ENCODE measurements at places on chromosomes 2 and 18.

DNA sequence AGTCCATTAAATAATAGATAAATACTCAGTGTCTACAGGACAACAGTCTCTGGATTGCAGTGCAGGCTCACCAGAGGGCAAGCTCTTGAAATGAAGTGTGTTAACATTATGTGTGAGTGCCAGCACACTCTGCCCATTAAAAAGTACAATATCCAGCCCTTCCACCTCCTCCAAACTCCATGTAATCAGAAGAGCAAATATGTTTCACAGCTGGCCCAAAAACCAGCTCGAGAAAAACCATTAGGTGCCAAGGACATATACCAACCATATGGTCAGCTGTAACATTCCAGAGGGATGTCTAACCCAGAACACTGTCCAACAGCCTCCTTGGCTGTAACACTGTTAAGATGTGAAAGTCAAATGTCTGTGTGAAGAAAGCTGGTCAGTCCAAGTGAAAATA, 112.2 kb downstream of the ZNF385B start:
- DNase-seq: peak; percentile 34

DNA sequence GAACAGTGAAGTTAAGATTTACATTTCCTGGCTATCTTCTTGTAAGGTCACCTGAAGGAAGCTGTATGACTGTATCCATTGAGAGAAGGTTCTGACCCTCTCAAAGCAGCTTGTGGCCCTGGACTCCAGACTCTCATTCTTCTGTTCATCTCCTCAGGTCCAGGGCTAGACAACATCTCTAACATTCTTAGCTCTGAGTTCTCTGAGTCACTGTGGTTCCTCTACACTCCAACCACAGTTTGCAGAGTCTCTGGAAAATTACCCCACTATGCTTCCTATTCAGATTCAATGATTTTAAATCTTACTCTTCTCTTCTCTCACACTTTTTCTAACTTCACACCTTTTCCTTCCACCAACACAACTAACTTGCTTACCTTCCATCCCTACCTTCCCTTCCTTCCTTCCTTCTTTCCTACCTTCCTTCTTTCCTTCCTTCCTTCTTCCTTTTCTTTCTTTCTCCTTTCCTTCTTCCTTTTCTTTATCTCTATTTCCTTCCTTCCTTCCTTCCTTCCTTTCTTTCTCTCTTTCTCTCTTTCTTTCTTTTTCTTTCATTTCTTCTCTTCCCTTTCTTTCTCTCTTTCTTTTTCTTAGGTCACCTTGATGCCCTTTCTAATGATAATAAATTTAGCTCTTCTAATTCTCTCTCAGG, 824.3 kb upstream of the ZEB2 start:
- peak; percentile 28 for DNase-seq

DNA sequence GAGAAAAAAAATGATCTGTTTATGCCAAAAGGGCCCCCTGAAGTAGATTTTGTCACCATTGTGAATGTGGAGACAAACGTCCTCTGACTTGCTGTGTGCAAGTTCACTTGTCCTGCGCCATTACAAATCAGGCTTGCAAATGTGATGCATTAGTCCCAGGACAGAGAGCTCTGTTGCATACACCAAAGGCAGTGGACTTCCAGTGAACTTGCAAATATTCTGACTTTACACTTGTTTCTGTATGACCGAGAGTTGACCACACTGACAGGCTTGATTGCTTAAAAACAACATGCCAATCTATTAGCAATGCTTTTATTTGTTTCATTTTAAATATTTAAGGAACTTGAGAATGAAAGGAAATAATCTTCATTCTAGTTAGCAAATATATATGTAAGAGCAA, 293.2 kb downstream of the PLCL1 start:
- DNase-seq: no peak

- DNase-seq: no peak
Observed at GRCh38 chr2:216527600-216527999, 29.0 kb downstream of the RPL37A start.

DNA sequence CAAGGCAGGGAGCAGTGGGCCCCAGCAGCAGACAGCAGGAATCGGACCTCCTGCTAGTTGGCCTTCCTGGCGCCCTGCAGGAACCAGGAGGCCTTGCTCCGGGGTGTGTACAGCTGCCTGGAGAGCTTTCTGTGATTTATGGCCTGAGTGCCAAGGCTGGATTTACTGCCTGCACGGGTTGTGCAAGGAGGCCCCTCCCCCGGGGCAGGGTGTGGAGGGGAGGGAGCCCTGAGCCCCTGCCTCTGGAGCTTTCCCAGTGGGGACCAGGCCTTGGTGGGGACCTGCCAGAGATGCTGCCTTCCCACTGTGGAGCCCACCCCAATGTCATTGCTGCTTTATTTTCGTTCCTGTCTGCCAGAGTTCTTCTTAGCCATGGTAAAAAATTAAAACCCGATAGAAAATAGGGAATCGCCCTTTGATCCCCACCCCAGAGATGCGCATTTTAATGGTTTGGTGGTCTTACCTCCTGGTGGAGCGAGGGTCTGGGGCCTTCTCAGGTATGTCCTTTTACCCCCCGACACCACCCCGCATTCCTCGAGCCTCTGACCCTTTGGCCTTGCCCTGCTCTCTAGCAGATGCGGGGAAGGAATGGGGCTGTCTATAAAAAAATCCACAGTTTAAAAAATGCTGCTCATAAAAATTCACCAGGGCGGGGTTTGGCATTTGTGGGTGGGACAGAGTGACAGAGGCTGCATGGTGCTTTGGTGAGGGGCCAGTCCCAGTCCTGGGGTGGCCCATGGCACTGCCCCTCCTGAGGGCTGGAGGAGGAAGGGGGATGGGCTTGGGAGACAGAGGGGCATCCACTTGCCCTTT, 6.9 kb upstream of the RALB start:
- DNase-seq: no peak

- no peak for DNase-seq
Observed at GRCh38 chr2:86818957-86819356, 28.2 kb upstream of the CD8A start.

DNA sequence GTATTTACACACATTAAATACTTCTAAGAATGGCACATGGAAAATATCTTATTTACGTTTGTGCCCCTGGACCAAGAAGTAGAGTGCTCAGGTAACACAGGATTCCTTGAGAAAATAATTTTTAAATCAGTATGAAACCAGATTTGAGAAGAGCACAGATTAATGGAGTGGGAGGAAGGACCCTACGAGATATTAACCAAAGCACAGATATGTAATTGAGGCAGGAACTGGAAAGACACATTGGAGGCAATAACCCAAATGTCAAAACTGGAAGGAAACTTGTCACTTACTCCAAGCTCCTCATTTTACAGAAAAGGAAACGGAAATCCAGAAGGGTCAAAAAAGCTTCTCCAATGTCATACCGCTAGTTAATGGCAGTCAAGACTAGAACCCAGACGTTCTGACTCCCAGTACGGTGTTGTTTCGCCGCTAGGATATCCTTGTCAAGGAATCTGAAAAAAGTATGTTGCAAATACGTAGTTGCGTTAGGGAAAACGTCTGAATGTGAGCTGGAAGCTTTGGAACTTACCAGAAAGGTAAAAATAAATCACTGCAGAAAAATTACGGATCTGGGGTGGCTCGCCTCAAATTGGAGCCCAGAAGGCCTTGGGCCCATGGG, 634 bp downstream of the MTIF2 start:
- peak; percentile 2 for DNase-seq

GRCh38 chr18:74116633-74117554, 30.7 kb downstream of the FBXO15 start:
- DNase-seq: peak; percentile 34

DNA sequence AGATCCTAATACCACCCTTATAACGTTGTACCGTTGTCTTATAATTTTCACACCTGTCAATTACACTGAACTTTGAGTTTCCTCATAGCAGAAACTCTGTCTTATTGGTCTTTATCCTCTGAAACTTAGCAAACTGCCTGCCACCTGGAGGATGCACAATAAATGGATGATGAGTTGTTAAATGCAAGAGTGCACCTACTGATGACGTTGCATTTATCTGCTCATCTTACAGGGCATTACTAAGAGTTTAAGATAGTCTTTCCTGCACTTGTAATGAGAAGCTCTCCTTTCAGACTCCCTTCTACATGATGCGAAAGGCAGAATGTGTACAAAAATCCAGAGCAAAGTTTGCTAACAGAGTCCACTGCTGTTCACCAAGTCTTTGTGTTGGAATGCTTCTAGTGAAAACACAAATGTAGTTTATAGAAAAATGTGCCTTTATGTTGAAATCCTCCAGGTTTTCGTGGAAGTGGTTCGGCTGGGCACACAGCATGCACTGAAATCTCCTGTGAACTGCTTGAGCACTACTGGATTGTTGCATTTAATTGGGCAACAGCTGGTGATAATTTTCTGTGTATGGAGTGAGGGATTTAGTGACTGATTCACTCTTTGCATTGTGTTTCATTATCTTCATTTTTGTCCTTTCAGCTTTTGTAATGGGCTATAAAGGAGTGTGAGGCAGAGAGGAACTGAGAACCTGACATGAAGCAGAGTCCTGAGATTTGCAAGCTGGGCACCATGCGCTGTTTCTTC, 665.8 kb upstream of the ID2 start:
- DNase-seq: no peak

DNA sequence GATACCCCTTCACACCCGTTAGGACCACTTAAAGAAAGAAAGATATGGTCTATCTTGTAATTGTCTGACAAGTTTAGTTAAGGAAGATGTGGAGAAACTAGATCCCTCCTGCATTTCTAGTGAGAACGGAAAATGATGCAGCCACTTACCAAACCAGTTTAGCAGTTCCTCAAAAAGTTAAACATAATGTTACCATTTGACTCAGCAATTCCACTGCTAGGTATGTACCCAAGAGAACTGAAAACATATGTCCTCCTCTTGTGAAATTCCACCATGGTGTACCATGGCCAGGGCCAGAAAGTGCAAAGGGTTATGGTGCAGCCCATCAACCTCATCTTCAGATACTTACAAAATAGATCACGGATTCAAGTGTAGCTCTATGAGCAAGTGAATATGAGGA, 79.0 kb upstream of the ID2 start:
- DNase-seq: no peak

- DNase-seq: no peak
Observed at GRCh38 chr2:217386041-217386440, 526.2 kb upstream of the TNP1 start.

DNA sequence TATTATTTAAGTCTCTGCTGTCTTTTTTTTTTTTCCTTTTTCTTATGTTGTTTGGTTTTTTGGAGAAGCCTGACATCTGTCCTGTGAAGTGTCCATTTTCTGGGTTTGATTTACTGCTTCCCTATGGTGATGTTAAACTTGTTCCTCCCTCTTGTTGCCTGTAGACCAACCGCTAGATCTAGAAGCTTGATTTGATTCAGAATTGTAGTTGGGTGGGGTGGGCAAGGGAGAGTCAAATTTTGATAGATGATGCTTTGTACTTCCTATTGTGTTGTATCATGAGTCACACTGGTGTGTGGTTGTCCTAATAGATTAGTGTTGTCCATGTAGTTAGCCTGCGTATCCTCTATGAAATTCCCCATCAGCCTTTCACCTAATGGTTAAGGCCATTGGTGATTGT, 35.4 kb downstream of the CAB39 start:
- DNase-seq: no peak

- no peak for DNase-seq
Observed at GRCh38 chr18:7256618-7257425, 25.9 kb downstream of the LRRC30 start.

DNA sequence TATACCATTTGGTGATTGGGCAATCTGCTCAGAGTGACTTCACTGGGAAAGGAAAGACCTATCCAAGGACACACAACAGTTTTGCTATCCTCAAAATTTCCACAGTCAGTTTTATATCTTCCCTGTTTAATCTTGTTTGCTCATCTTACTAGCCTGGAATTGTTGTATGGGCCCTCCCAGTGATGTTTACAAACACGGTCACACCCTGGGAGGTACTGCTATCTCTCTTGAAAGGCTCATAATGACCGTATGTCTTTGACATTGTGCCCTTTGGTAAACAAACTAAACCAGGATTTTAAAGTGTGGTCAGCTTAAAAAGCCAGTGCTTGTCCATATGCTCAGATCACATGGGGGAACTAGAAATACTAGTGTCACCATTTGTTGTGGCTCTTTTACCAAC, 277.0 kb downstream of the CDH2 start:
- peak; percentile 6 for DNase-seq

DNA sequence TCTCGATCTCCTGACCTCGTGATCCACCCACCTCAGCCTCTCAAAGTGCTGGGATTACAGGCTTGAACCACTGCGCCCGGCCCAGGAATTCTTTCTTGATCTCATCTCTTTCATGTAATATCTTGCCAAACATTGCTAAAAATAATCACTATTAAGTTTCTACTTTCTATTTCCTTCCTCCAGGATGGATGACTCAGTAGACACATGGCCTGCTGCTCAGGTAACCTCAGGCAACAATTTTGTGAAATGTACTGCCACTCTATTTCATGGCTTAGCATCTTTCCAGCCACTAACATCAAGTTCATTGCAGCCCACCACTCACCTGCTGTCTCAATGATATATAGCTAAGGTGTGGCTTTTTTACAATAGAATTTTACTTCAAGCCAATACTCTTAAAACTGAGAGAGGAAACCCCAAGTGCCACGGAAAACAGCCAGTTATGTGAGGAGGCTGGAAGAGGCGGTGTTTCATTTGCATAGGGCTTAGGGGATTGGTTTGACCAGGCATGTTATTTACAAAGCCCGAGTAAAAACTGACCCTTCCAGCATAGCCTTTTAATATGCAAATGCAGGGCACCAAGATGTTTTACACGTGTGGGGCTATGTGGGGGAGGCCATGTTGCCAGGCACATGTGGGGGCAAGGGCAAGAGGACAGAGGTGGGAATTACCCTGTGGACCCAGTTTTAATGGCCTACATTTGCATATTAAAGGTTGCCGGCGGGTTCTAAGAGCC, 11.3 kb upstream of the SUMO1 start:
- no peak for DNase-seq

- DNase-seq: no peak
Observed at GRCh38 chr18:13464432-13465123, 246.0 kb downstream of the LDLRAD4 start.

GRCh38 chr2:144548532-144549191, 28.7 kb upstream of the ZEB2 start:
- no peak for DNase-seq

DNA sequence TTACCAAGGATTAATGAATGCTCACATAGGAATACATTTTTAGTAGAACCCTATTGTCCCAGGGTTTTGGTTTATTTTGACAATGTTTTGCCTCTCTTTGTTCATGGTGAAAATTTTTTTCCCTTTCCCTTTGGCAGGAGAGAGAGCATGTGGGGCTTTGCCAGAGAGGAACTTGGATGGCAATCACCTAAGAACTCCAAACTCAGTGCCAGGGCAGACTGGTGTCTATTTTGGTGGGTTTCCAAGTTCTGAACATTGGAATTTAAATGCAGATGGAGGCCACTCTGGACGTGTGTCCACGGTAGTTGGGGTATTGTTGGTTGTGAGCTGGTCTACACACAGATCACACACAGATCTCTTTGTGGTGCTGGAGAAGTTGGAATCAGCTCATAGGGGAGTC, 2091.1 kb upstream of the PIK3C3 start:
- no peak for DNase-seq

- no peak for DNase-seq
Observed at GRCh38 chr2:237427769-237428506, 14.0 kb upstream of the COL6A3 start.

- no peak for DNase-seq
Observed at GRCh38 chr2:132646540-132647108, 23.4 kb downstream of the LYPD1 start.

All from fibroblast of skin of scalp (primary cell).